ENCODE measurements at places on chromosomes 7 and 10.

GRCh38 chr10:45091968-45092367 lies 91.2 kb downstream of the ZNF22 start:
- DNase-seq: no peak

DNA sequence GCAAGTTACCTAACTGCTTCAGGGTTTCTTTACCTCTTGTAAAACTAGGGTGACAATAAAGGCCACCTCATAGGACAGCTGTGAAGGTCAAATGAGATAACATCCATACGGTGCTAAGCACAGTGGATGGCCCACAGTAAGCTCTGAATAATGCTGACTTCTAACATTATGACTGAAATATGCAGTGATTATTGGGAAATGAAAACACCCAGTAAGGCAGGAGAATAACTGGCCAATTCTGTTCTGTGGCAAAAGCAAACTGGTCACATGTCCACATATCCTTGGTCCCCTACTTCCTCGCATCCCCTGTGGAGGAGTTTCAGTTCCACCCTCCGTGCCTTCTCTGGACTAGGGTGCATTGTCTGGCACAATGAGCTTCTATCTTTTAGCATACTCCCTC lies 1.4 kb downstream of the CUBN start:
- no peak for DNase-seq

- DNase-seq: no peak
These were observed 186.1 kb upstream of the ZWINT start for GRCh38 chr10:56547163-56547562.

GRCh38 chr10:98354491-98354890 lies 60.5 kb downstream of the PYROXD2 start:
- no peak for DNase-seq

GRCh38 chr7:116500078-116500853 lies 728 bp downstream of the CAV2 start:
- no peak for DNase-seq

GRCh38 chr7:93150200-93150835 lies 2.1 kb upstream of the SAMD9L start:
- no peak for DNase-seq

DNA sequence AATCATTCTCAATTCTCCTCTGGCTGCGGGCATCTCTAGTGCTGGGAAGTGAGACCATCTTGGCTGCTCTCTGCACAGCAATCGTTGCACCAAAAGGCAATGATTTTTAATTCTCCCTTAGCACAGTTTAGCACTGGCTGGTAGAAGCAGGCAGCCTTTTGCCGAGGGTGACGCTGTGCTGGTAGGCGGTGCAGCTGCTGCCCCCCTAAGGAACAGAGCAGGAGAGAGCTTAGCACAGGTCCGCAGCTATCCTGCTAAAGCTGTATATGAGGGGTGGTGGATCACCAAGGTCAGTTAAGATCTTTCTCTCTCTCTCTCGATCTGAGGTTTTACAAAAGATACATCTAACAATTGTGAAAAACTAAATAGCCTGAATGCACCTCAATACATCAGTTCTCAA lies 390.1 kb downstream of the GATA3 start:
- no peak for DNase-seq
